ENCODE measurements at places on chromosomes 11 and 22. TPM values are rescaled to one million over a fixed set of nuclear protein-coding genes. Genes with fewer than 3 reads are reported as not detected.

GRCh38 chr11:75543806-75544205 is 18.1 kb upstream of the GDPD5 start:
- DNase-seq = no peak
- H3K36me3 ChIP-seq = no peaks in the 10 kb centered on the region
- H3K27me3 ChIP-seq = no peaks in the 10 kb centered on the region
- no peak overlapping the region for H3K27ac ChIP-seq
- no peak overlapping the region for H3K4me3 ChIP-seq

DNA sequence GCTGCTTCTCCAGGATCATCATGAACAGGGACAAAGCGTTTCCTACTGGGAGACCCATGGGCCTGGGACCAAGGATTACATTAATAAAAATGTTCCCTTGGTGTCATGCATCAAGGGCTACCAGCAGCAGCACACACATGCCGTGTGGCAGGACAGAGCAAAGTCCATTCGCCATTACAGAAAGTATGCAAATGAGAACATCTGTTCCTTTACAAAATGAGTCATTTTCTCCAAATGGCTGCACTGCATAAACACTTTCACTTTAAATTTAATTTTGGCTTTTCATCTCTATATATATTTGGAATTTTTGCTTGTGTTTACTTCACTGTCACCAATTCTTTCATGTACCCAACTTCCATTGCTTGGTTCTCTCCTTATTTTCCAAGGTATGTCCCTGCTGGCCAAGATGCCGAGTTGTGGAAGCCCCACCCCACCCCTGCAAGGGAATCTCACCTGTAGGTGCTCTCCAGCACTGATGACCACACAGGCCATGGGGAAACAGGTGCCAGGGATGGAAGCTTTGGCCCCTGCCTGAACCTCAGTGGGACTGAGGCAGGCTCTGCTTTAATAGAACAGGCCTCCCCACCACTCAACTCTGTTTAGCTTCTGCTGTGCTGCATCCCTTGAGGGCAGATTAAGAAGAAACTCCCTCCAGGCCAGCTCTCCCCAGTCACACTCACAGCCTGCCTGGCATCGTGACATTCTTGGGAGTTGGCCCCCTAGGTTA is 15.6 kb upstream of the GNAZ start:
- no peaks in the 10 kb centered on the region for H3K4me1 ChIP-seq
- no peaks in the 10 kb centered on the region for H3K36me3 ChIP-seq
- H3K4me3 ChIP-seq = no peak overlapping the region
- H3K27me3 ChIP-seq = peaks cover 29% of the 10 kb centered on the region
- no peak overlapping the region for H3K27ac ChIP-seq

DNA sequence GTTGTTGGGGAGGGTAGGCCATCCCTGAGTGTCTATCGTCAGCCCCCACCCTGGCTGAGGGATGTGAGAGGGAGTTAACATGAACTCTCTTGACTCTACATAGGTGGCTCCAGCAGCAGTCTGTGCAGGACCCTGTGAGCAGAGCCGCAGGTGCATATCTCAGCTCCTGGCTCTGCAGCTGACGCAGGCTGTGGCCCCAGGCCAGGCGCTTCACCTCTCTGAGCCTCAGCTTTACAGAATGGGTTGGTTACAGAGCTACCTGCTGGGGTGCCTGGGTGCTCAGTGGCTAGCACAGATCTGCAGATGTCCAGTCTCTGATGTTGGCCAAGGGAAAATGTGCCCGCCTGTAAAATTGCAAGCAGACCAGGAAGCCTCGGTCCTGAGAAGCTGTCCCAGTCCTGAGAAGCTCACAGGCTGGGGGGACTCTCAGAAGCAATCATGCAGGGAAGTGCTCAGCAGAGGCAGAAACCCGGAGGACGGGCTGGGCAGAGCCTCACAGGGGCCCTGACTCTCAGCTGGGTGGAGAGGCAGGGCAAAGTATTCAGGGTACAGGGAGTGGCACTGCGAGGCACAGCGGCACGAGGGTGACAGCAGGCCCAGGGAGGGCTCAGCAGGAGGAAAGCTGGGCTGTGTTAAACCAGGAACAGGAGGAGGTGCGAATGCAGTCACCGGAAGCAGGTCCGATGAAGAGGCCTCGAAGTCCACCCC is 15.9 kb upstream of the LRP5 start:
- DNase-seq = no peak
- H3K27ac ChIP-seq = no peak overlapping the region
- no peaks in the 10 kb centered on the region for H3K4me1 ChIP-seq
- H3K4me3 ChIP-seq = no peak overlapping the region
- H3K36me3 ChIP-seq = no peaks in the 10 kb centered on the region

The PNPLA5 gene
- 5.9 TPM for total RNA-seq
